ENCODE measurements at places on chromosomes 11 and 22. TPM values are rescaled to one million over a fixed set of nuclear protein-coding genes. Genes with fewer than 3 reads are reported as not detected.

GRCh38 chr11:11186249-11186648, 166.8 kb downstream of the CSNK2A3 start:
- no peak for DNase-seq
- H3K36me3 ChIP-seq: no peaks in the 10 kb centered on the region
- no peaks in the 10 kb centered on the region for H3K27me3 ChIP-seq
- no peak overlapping the region for H3K4me3 ChIP-seq
- H3K27ac ChIP-seq: no peak overlapping the region
- H3K4me1 ChIP-seq: no peaks in the 10 kb centered on the region

GRCh38 chr11:133541021-133541719, 8.9 kb upstream of the OPCML start:
- no peaks in the 10 kb centered on the region for H3K4me1 ChIP-seq
- no peak overlapping the region for H3K27ac ChIP-seq
- no peaks in the 10 kb centered on the region for H3K36me3 ChIP-seq
- no peaks in the 10 kb centered on the region for H3K27me3 ChIP-seq
- H3K4me3 ChIP-seq: no peak overlapping the region

- no peaks in the 10 kb centered on the region for H3K27me3 ChIP-seq
- no peaks in the 10 kb centered on the region for H3K4me1 ChIP-seq
- no peaks in the 10 kb centered on the region for H3K36me3 ChIP-seq
- no peak overlapping the region for H3K4me3 ChIP-seq
- H3K27ac ChIP-seq: no peak overlapping the region
Measured at GRCh38 chr11:77171254-77171653, 43.2 kb downstream of the MYO7A start.

- H3K36me3 ChIP-seq: no peaks in the 10 kb centered on the region
- no peak overlapping the region for H3K27ac ChIP-seq
- peaks cover 8% of the 10 kb centered on the region for H3K4me1 ChIP-seq
- H3K27me3 ChIP-seq: no peaks in the 10 kb centered on the region
- no peak overlapping the region for H3K4me3 ChIP-seq
Measured at GRCh38 chr22:26406118-26406517, 22.9 kb upstream of the ASPHD2 start.

DNA sequence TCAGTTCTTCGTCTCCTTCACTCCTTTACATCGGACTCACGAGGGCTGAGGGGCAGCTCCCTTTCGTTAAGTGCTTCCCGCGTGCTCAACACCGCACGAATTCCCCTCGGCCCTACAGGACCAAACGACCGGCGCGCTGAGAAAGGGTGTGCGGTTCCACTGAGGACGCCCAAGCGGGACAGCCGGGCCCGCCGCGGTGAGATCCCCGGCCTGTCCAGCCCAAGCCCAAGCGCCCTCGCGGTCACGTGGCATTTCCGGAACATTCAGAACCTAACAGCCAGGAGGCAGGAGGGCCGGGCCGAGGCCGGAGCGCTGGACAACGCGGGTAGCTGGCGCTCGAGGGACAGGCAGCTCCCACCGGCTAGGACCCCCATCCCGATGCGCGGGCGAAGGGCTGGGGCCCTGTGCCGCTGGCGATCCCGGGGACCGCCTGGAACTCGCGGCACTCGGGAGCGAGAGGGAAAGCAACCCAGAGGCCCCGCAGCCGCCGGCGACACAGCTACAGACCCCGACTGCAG, 737 bp upstream of the STIP1 start:
- peak overlapping the region; percentile 62 for H3K4me3 ChIP-seq
- H3K36me3 ChIP-seq: peaks cover 4% of the 10 kb centered on the region
- peak overlapping the region; percentile 95 for H3K27ac ChIP-seq
- H3K27me3 ChIP-seq: no peaks in the 10 kb centered on the region
- peak; percentile 96 for DNase-seq
- H3K4me1 ChIP-seq: peaks cover 65% of the 10 kb centered on the region

- H3K27ac ChIP-seq: peak overlapping the region; percentile 98
- H3K27me3 ChIP-seq: no peaks in the 10 kb centered on the region
- peak overlapping the region; percentile 86 for H3K4me3 ChIP-seq
- peaks cover 12% of the 10 kb centered on the region for H3K4me1 ChIP-seq
- H3K36me3 ChIP-seq: peaks cover 19% of the 10 kb centered on the region
Measured at GRCh38 chr11:18393581-18394274, 635 bp upstream of the LDHA start.

- H3K27ac ChIP-seq: no peak overlapping the region
- no peaks in the 10 kb centered on the region for H3K36me3 ChIP-seq
- peaks cover 18% of the 10 kb centered on the region for H3K4me1 ChIP-seq
Measured at GRCh38 chr11:46565232-46565840, 28.5 kb downstream of the AMBRA1 start.

GRCh38 chr11:61922539-61922938, 5.2 kb upstream of the RAB3IL1 start:
- H3K27ac ChIP-seq: peak overlapping the region; percentile 87
- DNase-seq: peak; percentile 93
- no peak overlapping the region for H3K4me3 ChIP-seq
- no peaks in the 10 kb centered on the region for H3K27me3 ChIP-seq

DNA sequence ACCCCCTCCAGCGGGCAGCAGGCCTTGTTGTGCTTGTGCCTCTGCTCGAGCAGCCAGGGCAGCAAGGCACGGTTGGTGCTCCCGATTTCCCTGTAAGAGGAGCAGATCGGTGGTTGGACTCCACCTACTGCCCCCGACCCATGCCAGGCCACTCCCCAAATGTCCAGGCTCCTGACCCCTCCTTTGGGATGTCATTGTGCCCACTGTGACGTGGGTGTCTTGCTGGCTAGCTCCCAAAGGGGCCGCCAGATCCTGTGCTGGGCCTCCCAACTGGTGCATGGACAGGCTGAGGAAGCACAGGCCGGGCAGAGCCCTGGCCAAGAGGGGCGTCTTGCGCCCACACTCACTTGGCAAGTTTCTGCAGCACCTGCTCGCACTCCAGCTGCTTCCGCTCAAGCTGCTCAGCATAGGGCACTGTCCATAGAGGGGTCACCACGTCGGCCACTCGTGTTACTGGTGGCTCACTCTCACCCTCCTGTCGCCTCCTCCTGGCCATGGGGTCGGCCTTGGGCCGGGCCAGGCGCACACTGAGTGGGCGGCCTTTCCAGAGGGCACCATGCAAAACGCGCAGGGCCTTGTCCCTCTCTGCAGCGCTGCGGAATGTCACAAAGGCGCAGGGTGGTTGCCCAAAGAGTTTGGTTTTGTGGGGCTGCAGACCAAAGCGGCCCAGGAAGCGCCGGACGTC, at the start of gene RANBP1:
TSS of gene RANBP1 (plus strand) at position 414 of the 685 bp plus-strand sequence. CDS start at position 495, 81 bp downstream.
- peak within 1 kb of the TSS; percentile 88 for H3K27ac ChIP-seq
- peaks cover 49% of the 10 kb centered on the region for H3K4me1 ChIP-seq
- H3K27me3 ChIP-seq: no peaks in the 10 kb centered on the region

- no peak overlapping the region for H3K4me3 ChIP-seq
- peak overlapping the region; percentile 51 for H3K27ac ChIP-seq
- no peak for DNase-seq
Measured at GRCh38 chr22:44030702-44031082, 6.6 kb downstream of the PARVB start.

GRCh38 chr11:123578778-123579481, 75.5 kb downstream of the SCN3B start:
- DNase-seq: no peak
- no peaks in the 10 kb centered on the region for H3K27me3 ChIP-seq
- H3K36me3 ChIP-seq: no peaks in the 10 kb centered on the region
- no peak overlapping the region for H3K27ac ChIP-seq

- DNase-seq: no peak
- no peak overlapping the region for H3K27ac ChIP-seq
- H3K36me3 ChIP-seq: peaks cover 60% of the 10 kb centered on the region
- no peak overlapping the region for H3K4me3 ChIP-seq
- H3K4me1 ChIP-seq: no peaks in the 10 kb centered on the region
Measured at GRCh38 chr11:764322-765024, 12.8 kb downstream of the GATD1 start.

- no peaks in the 10 kb centered on the region for H3K4me1 ChIP-seq
- peak within 1 kb of the TSS; percentile 60 for H3K4me3 ChIP-seq
Measured at GRCh38 chr22:39013942-39014722, at the start of gene APOBEC3C. Gene APOBEC3C, plus strand, starts transcription at chr22:39014257. Its CDS starts 106 bp downstream, at chr22:39014363.

GRCh38 chr11:122711362-122711761, 55.8 kb downstream of the UBASH3B start:
- H3K27me3 ChIP-seq: no peaks in the 10 kb centered on the region
- no peaks in the 10 kb centered on the region for H3K36me3 ChIP-seq
- no peak overlapping the region for H3K4me3 ChIP-seq
- H3K4me1 ChIP-seq: no peaks in the 10 kb centered on the region
- DNase-seq: no peak

DNA sequence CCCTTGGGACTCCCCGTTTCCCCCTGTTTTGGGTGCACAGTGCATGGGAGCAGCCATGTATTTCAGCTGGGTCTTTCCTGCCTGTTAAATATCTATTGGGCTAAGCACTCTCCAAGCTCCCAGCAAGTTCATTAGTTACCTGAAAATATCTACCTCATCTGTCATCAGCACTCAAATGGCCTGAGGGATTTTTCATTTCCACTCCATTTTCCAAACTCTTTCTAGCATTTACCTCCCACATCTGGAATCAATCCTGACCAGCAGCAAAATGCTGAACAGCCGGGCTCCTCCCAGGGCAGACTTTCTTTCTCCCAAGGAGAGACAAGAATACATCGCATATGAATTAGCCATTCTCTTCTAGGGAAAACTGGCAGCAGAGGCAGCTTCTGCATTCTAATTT, 273.5 kb upstream of the MPPED2 start:
- no peak for DNase-seq
- H3K27me3 ChIP-seq: no peaks in the 10 kb centered on the region
- no peaks in the 10 kb centered on the region for H3K4me1 ChIP-seq
- no peaks in the 10 kb centered on the region for H3K36me3 ChIP-seq
- H3K27ac ChIP-seq: no peak overlapping the region

GRCh38 chr22:27028093-27028492, 370.7 kb downstream of the MIAT start:
- H3K27me3 ChIP-seq: no peaks in the 10 kb centered on the region
- no peak for DNase-seq
- no peaks in the 10 kb centered on the region for H3K36me3 ChIP-seq
- H3K27ac ChIP-seq: no peak overlapping the region
- H3K4me3 ChIP-seq: no peak overlapping the region
- H3K4me1 ChIP-seq: no peaks in the 10 kb centered on the region

GRCh38 chr22:32080904-32081303, 37.8 kb downstream of the SLC5A1 start:
- no peak overlapping the region for H3K4me3 ChIP-seq
- H3K27me3 ChIP-seq: no peaks in the 10 kb centered on the region
- H3K36me3 ChIP-seq: peaks cover 7% of the 10 kb centered on the region

GRCh38 chr22:29338398-29338797, 22.9 kb upstream of the RASL10A start:
- H3K4me1 ChIP-seq: peaks cover 18% of the 10 kb centered on the region
- peaks cover 73% of the 10 kb centered on the region for H3K36me3 ChIP-seq
- H3K27ac ChIP-seq: no peak overlapping the region

- peak overlapping the region; percentile 93 for H3K27ac ChIP-seq
- DNase-seq: no peak
- peaks cover 7% of the 10 kb centered on the region for H3K4me1 ChIP-seq
- no peaks in the 10 kb centered on the region for H3K27me3 ChIP-seq
Measured at GRCh38 chr11:14645015-14645912, 1.7 kb downstream of the PDE3B start.

DNA sequence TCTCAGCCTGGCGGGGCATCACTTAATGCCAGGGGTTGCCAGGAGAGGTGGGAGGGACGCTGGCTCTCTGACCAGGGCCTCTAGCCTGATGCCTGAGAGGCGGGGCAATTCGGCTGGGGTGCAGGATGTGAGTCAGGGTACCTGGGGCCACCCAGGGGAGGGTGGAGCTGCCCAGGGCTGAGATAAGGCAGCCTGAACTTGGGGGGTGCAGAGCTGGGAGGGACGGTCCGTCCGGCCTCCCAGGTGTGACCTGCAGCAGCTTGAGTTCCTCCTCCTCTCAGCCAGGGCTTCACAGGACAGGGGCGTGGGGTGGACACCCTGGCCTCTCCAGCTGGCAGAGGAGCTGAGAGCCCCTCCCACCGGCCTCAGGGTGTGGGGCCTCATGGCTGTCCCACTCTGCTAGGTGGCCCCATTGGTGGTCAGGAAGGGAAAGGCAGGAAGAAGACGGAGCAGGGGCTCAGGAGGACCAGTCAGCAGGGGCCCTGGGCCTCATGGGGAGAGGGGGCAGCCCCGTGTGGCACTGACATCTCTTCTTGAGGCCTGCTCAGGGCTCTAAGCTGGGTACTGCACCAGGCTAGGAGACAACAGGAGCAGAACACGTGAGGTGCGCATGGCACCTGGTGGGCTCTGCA, 942 bp upstream of the RPS6KA4 start:
- peak overlapping the region; percentile 75 for H3K4me3 ChIP-seq
- no peaks in the 10 kb centered on the region for H3K27me3 ChIP-seq
- no peak for DNase-seq
- peaks cover 57% of the 10 kb centered on the region for H3K4me1 ChIP-seq
- H3K36me3 ChIP-seq: peaks cover 22% of the 10 kb centered on the region
- H3K27ac ChIP-seq: peak overlapping the region; percentile 95

GRCh38 chr11:76062733-76063132, 143.6 kb downstream of the WNT11 start:
- H3K4me1 ChIP-seq: no peaks in the 10 kb centered on the region
- peaks cover 18% of the 10 kb centered on the region for H3K36me3 ChIP-seq
- H3K27ac ChIP-seq: no peak overlapping the region
- no peak overlapping the region for H3K4me3 ChIP-seq

GRCh38 chr11:69393178-69393832, 88.2 kb upstream of the LINC01488 start:
- no peaks in the 10 kb centered on the region for H3K27me3 ChIP-seq
- H3K4me1 ChIP-seq: no peaks in the 10 kb centered on the region
- no peak overlapping the region for H3K27ac ChIP-seq
- DNase-seq: no peak

DNA sequence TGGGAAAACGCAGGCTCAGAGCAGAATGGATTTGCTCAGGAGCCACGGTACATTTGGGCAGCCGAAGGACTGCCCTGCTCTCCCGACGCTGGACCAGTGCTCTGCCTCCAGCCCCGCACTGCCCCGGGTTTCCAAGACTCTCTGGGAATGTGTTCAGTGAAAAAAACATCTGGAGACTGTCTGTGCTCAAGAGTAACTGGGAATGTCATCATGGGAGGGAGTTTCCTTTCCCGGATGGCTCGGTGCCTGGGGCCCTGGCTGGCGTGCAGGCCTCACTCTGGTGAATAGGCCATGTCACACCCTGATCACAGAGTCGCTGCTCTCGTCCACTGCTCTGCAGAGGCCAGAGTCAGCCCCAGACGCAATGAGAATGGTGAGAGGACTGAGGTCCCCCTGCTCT, 9.8 kb upstream of the APOL6 start:
- H3K4me1 ChIP-seq: peaks cover 43% of the 10 kb centered on the region
- peak overlapping the region; percentile 81 for H3K27ac ChIP-seq
- H3K27me3 ChIP-seq: no peaks in the 10 kb centered on the region
- peak; percentile 96 for DNase-seq
- peak overlapping the region; percentile 18 for H3K4me3 ChIP-seq
- H3K36me3 ChIP-seq: no peaks in the 10 kb centered on the region

The ZDHHC13 gene
- total RNA-seq: 12.7 TPM

The ACTN3 gene
- not detected for total RNA-seq

The FGF3 gene
- total RNA-seq: not detected

The SLC37A2 gene
- total RNA-seq: 2.0 TPM

The WT1 gene
- total RNA-seq: 8.1 TPM

The CLTCL1 gene
- total RNA-seq: 19.1 TPM

The CCDC82 gene
- 9.6 TPM for total RNA-seq

The CHCHD10 gene
- total RNA-seq: 213 TPM

The RBM14 gene
- 34.3 TPM for total RNA-seq

The MRGPRE gene
- not detected for total RNA-seq

The C22orf23 gene
- not detected for total RNA-seq

The LGALS1 gene
- total RNA-seq: 1,958 TPM

The CNIH2 gene
- not detected for total RNA-seq

The ZNHIT2 gene
- 8.7 TPM for total RNA-seq

The SUSD2 gene
- total RNA-seq: 9.5 TPM

The OR5AP2 gene
- not detected for total RNA-seq

The PPFIA1 gene
- 45.9 TPM for total RNA-seq

The BID gene
- 14.1 TPM for total RNA-seq

The GRAP2 gene
- 1.3 TPM for total RNA-seq

The CCDC89 gene
- total RNA-seq: 0.24 TPM

The KRTAP5-7 gene
- not detected for total RNA-seq

Measured in right atrium auricular region (tissue), 2 donors.